ENCODE measurements at places on chromosomes 2 and 18.

DNA sequence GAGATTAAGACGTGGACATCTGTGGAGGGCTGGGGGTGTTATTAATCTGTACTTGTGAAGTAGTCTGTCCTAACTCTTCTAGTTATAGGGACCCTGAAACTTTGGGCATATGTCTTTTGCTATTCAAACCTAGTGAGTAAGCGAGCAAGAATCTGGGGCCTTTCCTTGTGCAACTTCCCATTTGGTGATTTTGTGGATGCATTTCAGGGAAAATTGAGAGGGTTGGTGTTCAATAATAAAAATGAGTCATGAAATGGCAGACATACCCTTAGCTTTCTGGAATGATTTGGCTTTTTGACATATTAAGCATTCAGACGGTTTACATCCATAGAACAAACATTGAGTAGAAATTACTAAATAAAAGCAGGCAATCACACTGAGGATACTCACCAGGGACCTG, 17.0 kb downstream of the COL4A4 start:
- DNase-seq, result no peak

DNA sequence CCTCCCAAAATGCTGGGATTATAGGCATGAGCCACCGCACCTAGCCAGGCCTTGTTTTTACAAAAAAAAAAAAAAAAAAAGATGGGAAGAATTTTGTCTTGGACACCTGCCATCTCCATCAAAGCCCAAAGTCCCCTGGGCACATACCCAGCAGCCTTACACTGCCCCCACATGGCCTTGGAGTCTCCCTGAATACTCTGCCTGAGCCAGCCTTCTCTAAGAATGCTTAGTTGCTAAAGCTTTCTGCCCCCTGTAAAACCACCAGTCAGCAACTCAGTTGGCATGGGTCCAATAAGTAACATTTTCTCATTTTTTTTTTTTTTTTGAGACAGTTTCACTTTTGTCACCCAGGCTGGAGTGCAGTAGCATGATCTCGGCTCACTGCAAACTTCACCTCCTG, 40.6 kb downstream of the SPC25 start:
- no peak for DNase-seq

- DNase-seq, result no peak
These were observed 70.7 kb downstream of the NABP1 start for GRCh38 chr2:191748528-191749180.

GRCh38 chr2:84958135-84959059, 12.6 kb upstream of the KCMF1 start:
- no peak for DNase-seq

- DNase-seq, result no peak
These were observed 11.7 kb downstream of the CCBE1 start for GRCh38 chr18:59685501-59685900.

DNA sequence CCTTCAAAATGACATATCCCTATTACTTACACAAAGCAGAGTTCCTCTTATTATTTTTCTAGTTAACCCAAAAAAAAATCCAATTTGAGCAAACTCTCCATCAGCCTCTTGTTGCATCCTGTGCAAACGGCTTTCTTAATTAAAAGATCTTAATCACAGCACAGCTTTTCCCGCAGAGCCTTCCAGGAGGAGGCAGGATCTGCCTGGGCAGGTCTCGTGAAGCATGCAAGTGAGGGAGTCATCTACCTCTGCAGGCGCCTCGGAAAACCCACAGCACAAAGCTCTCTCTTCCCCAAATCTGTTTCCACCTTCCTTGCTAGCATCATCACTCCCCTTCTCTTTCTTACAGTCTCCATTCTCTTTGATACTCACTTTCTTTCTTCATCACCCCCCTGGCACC, 100.4 kb downstream of the EN1 start:
- no peak for DNase-seq

GRCh38 chr2:189543367-189543766, 37.2 kb downstream of the SLC40A1 start:
- DNase-seq, result no peak

GRCh38 chr18:34730774-34731173, 20.7 kb downstream of the DTNA start:
- DNase-seq, result no peak

Measured in stimulated activated CD4-positive, alpha-beta T cell treated with anti-CD3 and anti-CD28 coated beads, Interleukin-12 subunit alpha, Interleukin-12 subunit beta, amount 100 ng/mL, for 4 hours (primary cell).